ENCODE measurements at places on chromosomes 4 and X.

DNA sequence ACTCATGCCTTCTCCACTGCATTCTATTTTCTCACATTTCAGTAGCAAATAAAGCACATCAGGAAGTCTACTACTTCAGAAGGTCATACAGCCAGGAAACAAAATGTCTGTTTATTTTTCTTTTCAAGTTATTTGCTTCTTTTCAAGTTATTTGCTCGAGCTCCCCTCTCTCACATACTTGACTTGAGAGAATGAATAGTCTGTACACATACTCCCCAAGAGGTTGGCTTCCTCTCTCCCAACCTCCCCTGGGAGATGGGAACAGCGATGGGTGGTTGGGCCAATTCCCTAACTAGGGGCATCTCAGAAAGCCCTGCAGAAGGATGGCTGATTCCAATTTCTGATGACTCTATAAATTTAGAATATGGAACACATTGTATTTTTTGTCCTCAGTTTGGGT lies 64.7 kb upstream of the PTPN13 start:
- no peak for DNase-seq

GRCh38 chrX:151680805-151681204 lies 14.5 kb upstream of the PRRG3 start:
- DNase-seq = peak; percentile 52

DNA sequence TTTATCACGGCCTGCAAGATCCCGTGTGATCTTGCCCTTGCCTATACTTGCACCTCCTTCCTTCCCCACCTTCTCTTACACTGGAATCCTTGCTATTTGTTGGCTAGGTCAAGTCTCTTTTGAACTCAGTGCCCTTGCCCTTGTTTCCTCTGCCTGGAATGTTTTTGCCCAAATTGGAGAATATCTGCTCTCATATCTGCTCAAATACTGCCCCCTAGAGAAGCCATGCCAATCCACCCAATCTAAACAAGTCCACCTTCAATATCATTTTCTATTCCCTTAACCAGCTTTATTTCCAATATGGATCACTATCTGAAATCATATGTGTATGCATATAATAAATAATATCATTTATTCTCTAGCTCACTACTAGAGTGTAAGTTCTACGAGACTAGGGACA lies 1044.2 kb upstream of the FTHL17 start:
- DNase-seq = no peak

- DNase-seq = no peak
These were observed 98.7 kb downstream of the CPZ start for GRCh38 chr4:8691151-8691775.

- no peak for DNase-seq
These were observed 356.8 kb downstream of the BMPR1B start for GRCh38 chr4:95114521-95114920.

DNA sequence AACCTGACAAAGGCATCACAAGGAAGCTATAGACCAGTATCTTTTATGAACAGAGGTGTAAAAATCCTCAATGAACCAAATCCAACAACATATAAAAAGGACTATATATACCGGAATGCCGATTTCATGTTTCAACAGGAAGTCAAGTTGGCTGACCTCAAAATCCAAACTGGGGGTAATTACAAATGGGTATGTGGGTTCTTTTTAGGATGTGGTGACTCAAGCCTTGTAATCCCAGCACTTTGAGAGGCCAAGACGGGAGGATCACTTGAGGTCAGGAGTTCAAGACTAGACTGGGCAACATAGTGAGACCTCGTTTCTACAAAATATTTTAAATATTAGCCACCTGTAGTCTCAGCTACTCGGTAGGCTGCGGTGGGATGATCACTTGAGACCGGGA lies 10.4 kb downstream of the PRSS48 start:
- DNase-seq = no peak

- no peak for DNase-seq
These were observed 2110.0 kb downstream of the PCDH7 start for GRCh38 chr4:32830160-32830559.

- DNase-seq = no peak
These were observed 121.9 kb upstream of the ANK2 start for GRCh38 chr4:112927544-112927943.

GRCh38 chr4:100780126-100780525 lies 262.3 kb upstream of the EMCN start:
- DNase-seq = no peak

- DNase-seq = no peak
These were observed 7.1 kb downstream of the RASSF6 start for GRCh38 chr4:73613130-73613529.

GRCh38 chr4:113292371-113293042 lies 243.1 kb downstream of the ANK2 start:
- no peak for DNase-seq

DNA sequence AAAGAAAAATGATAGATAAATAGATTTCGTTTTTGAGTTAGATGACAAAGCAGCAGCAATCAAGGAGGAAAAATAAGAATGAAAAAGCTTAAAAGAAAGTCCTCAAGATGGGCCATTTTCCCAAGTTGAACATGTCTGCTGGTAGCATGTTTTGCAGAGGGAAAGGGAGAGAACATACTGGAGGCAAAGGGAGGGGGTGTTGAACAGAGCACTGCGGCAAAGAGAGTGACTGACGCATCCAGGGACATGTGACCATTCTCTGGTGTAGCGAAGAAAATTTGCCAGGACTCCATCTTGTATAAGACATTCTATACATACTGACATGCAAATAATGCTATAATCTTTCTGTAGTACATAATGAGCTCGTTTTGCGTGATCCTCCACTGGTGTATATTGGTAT lies 1.2 kb downstream of the LINC00632 start:
- DNase-seq = no peak

DNA sequence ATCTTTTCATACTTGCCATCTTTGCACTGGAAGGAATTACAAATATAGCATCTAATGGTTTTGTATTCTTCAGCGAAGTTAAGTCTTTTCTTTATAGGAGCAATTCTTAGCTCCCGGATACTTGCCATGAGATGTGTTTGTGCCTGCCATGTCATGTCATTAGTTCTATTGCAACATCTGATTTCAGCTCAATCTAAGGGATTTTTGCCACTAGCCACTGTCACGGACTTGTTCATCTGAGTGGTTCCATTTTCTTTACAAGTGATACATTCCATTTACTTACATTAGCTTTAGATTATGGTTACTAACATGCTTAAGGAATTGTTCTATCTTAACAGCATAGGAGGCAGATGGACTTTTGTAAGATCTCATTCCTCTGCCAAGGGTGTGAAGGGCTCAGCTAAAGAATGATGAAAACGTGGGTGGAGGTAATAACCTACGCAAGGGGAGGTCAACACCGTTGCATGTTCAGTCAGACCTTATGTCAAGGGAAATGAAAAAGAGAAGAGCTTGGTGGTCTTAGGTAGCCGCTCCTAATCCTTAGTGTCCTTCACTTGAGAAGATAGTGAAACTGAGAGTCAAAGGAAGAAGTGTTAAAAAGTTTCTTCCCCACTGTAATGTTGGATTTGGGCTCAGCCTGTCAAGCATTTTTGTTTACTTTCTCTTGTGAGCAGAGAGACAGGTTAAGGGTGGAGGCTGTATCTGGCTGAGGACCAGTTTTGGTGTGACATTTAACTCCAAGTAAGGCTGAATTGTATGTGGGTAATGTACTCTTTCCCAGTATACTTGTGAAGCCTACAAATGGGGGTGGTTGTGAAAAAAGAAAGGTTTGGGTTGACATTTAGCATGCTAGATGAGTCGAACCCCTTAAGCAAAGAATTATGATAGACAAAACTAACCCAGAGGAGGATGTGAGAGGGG lies 3.6 kb upstream of the KLHL2 start:
- DNase-seq = no peak

DNA sequence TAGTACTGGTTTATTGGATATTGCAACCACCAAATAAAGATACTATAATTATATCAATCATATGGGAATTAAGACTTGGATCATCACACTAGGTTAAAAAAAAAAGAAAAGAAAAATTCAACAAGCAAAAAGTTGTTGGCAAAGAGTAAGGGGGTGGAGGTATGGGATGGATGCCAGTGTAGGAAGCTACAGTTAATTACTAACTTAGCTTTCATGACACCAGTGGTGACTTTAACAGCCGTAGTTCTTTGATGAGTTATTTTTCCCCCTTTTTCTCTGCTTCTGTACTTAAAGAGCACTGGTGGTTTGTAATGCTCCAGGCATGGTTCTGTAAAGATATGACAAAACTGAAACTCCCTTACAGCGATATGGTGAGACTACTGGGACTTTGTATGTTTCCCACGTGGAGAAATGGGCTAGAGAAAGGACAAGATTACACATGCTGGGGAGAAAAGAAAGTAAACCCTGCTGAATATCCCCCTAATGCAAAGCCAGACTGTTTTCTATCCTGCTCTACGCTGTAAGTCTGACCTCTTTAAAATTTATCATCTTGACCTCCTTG lies 210.8 kb downstream of the SPOCK3 start:
- no peak for DNase-seq

DNA sequence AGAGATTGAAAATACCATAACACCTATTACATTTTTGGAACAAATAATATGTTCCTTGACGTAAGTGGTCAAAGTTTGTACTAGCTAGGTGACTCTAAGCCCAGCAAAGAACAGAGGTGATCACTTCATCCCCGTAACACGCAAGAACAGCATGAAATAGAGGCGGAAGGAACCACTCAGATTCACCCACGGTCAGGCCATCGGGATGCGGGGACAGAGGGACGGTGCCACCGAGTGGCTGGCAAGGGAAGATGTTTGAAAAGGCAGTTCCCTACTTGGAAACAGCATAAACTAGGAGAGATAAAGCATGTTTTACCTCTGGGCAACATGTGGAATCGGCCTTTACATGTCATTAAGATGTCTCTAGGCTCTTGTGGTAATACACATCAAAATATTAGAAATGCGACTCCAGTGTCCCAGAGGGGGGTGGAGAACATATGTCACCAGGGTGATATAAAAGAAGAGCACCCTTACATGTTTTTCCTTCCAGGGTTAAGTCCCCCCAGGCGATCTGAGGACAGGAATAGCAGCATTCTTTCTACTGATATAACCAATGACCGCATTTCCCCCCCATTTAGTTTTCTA lies 84.0 kb downstream of the PHKA2 start:
- DNase-seq = no peak

DNA sequence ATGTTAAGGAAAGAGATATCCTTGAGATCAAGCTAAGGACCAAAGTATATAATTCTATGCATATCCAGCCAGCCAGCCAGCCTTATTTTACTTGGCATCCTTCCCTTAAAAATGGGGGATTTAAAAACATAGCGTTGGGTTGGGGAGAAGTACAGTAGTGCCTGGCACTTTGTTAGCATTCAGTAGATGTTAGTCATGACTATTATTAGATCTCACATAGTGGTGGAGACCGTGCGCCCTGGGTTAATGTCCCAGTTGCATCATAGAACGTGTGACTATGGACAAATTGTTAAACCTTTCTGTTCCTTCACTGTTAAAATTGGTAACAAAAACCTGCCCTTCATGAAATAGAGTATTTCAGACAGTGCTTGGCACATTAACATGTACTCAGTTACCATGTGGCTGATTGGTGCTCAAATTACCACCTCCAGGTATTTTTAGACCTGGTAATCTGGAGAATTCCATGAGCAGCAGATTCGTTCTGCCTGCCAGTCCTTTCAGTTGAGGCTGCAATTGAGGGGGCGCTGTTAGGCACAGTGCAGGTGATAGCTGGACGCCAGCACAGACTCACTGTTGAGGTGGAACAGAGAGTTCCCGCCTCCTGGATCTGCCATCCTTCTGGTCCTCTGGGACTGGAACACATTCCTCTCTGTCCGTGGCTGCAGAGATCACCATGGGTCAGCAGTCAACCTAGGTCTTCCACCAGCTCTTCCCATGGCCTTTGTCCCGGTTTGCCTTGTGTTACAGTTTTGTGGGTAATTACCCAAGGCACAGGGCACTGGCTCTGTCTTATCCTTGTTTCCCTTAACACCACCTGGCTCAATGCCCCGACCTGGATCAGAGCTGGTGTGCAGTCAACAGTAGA lies 31.7 kb downstream of the RBBP7 start:
- DNase-seq = no peak
